Left ventricle myocardium inferior (tissue), 1 donor: ENCODE measurements at places on chromosomes 6 and 20. TPM values are rescaled to one million over a fixed set of nuclear protein-coding genes. Genes with fewer than 3 reads are reported as not detected.

DNA sequence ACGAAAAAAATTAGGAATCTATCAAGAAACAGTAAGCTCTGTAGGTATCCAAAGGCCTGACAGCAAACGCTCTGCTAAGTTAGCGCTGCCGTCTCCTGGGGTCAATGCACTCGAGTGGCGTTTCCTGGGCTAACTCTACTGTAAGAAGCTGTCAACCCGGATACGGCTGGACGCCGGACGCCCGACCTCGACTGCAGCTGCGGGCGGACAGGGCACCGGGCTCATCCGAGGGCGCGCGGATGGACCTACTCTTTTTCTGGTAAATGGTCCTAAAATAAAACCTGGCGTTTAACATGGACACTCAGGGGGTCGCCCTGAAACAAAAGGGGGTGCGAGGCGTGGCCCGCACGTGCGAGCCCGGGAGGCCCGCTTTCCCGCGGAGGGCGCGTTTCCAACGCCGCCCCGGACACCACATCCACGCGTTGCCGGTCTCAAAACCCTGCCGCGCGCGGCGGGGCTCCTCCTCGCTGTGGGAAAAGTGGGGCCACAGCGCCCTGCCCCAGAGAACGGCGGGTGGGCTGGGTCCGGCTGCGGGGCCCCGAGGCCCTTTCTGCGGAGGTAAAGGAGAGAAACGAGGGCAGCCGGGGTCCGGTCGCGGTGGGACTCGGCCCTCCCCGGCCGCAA lies 537 bp downstream of the TCP1 start:
- peaks cover 70% of the 10 kb centered on the region for H3K4me1 ChIP-seq
- no peaks in the 10 kb centered on the region for H3K27me3 ChIP-seq
- H3K4me3 ChIP-seq, result peak overlapping the region; percentile 89
- peak overlapping the region; percentile 99 for H3K27ac ChIP-seq
- peaks cover 58% of the 10 kb centered on the region for H3K36me3 ChIP-seq

DNA sequence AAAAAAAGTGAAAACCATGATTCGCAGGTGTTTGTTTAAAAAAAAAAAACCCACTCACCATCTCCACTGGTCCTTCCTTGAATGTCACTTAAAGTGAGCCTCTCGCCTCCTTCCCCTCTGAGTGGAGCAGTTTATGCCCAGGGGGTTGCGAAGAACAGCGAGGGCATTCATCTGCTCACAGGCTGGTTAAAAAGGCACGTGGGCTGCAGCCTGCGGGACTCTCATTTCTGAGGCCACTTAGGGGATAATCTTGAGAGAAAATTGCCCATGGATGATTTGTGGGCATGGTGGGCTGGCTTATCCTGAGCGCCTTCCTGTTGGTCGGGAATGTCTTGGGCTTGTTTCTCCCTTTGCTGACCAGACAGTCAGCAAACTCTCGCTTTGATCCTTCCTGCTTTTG lies 18.9 kb downstream of the BCAS4 start:
- DNase-seq, result no peak
- H3K27me3 ChIP-seq, result no peaks in the 10 kb centered on the region
- no peak overlapping the region for H3K4me3 ChIP-seq
- H3K4me1 ChIP-seq, result no peaks in the 10 kb centered on the region
- no peak overlapping the region for H3K27ac ChIP-seq
- no peaks in the 10 kb centered on the region for H3K36me3 ChIP-seq

GRCh38 chr6:138272533-138273315 lies 54.4 kb upstream of the PBOV1 start:
- no peak overlapping the region for H3K27ac ChIP-seq
- no peak for DNase-seq
- H3K36me3 ChIP-seq, result no peaks in the 10 kb centered on the region
- H3K27me3 ChIP-seq, result no peaks in the 10 kb centered on the region
- H3K4me3 ChIP-seq, result no peak overlapping the region
- H3K4me1 ChIP-seq, result no peaks in the 10 kb centered on the region

DNA sequence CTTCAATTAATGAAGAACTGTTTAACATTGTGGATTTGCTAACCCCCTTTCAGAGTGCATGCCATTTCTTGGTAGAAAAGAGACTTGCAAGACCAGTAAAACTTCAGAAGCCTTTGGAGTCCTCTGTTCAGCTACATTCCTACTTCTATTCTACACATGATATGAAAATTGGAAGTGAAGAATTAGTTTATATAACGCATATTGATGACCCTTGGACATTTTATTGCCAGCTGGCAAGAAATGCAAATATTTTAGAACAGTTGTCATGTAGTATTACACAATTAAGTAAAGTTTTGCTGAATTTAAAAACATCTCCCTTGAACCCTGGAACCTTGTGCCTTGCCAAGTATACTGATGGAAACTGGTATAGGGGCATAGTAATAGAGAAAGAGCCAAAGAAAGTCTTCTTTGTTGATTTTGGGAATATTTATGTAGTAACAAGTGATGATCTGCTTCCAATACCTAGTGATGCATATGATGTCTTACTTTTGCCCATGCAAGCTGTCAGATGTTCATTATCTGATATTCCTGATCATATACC lies 3.3 kb downstream of the TDRD6 start:
- H3K27me3 ChIP-seq, result no peaks in the 10 kb centered on the region
- H3K27ac ChIP-seq, result no peak overlapping the region

DNA sequence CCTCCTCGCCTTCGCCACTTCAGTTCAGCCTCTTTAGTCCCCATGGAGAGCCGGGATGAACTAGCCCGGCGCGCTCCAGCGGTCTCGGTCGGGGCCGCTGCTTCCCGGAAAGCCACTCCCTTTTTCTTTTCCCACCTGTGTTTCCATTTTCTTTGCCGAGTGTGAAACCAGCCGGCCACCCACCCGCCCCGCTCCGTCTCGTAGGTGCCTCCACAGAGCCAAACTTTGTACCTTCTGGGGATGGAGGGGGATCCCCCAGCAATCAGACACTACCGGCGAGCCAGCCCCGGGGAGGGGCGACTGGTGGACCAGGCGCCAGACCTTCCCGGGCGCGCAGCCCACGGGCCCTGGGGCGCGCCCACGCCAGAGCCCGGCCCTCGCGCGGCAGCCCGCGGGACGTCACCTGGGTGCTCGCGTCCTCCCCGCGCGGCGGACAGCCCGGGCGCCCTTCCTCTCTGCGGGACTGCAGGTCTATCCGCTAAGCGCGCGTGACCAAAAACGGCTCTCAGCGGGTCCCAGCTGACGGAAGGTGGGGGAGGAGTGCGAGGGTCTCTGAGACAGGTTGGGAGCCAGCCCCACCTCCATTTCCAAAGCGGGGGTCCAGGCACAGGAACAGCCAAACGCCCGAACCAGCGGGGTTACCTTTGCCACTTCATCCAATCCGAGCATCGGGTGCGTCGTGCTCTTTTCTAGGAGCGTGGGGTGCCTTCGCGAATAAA lies at the start of gene MCHR2:
Gene MCHR2, minus strand, starts transcription at position 691 of the 719 bp plus-strand sequence. CDS start 38,076 bp downstream, outside the sequence.
- H3K4me3 ChIP-seq, result peak within 1 kb of the TSS; percentile 44
- H3K27ac ChIP-seq, result no peak within 1 kb of the TSS
- no peaks in the 10 kb centered on the region for H3K36me3 ChIP-seq
- peaks cover 68% of the 10 kb centered on the region for H3K27me3 ChIP-seq

- DNase-seq, result no peak
- no peak overlapping the region for H3K27ac ChIP-seq
- no peaks in the 10 kb centered on the region for H3K36me3 ChIP-seq
- peaks cover 1% of the 10 kb centered on the region for H3K27me3 ChIP-seq
- no peak overlapping the region for H3K4me3 ChIP-seq
- H3K4me1 ChIP-seq, result peaks cover 5% of the 10 kb centered on the region
Observed at GRCh38 chr6:44575644-44576043, 188.1 kb downstream of the CDC5L start.

GRCh38 chr20:39885975-39886649 lies 802.9 kb downstream of the MAFB start:
- H3K36me3 ChIP-seq, result no peaks in the 10 kb centered on the region
- DNase-seq, result peak; percentile 70
- no peak overlapping the region for H3K4me3 ChIP-seq
- peak overlapping the region; percentile 44 for H3K27ac ChIP-seq
- no peaks in the 10 kb centered on the region for H3K27me3 ChIP-seq

- H3K4me1 ChIP-seq, result peaks cover 1% of the 10 kb centered on the region
- no peak for DNase-seq
- H3K27ac ChIP-seq, result no peak overlapping the region
Observed at GRCh38 chr6:29892696-29893095, 49.6 kb upstream of the HLA-A start.

MUC21 gene
- total RNA-seq, result not detected

ZDHHC14 gene
- 10.0 TPM for total RNA-seq

PACSIN1 gene
- total RNA-seq, result 15.2 TPM
